ENCODE measurements at places on chromosomes 5 and 9.

DNA sequence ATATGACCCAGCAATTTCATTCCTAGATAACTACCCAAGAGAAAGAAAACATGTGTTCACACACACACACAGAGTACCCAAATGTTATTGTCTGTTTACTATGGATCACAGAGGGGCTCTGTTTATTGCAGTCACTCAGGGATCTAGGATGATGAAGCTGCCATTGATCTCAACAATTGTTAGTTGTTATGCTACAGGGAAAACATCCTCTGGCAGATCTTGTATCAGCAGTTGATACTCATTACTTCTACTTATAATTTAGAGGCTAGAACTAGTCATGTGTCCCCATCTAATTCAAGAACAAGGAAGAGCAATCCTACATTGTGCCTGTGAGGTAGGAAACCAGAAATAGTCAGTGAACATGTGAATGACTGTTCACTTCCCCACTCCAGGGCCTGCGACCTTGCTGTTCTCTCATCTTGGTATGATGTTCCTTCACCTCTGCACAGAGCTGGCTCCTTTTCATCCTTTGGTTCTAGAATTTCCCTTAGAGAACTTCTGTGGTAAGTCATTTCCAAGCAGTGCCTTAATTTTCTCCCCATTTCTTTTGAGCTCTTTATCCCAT, 30.3 kb downstream of the NMUR2 start:
- no peak for DNase-seq

DNA sequence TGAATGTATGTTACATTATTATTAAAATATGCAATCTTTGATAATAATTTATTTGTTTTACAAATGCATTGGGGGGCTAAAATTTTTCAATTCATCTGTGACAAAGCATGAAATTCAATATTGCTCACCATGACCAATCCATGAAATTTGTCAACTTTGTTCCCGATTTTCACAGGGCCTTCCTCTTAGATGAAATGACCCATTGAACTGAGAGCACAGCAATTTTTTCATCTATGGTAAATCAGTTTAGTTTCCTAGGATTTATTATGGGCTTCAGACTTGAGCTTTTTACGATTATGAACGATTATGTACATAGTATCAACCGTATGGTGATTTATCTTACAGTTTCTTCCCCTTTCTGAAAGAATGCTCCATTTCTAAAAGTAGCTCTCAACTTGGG, 157.3 kb downstream of the KIAA0825 start:
- DNase-seq: no peak

DNA sequence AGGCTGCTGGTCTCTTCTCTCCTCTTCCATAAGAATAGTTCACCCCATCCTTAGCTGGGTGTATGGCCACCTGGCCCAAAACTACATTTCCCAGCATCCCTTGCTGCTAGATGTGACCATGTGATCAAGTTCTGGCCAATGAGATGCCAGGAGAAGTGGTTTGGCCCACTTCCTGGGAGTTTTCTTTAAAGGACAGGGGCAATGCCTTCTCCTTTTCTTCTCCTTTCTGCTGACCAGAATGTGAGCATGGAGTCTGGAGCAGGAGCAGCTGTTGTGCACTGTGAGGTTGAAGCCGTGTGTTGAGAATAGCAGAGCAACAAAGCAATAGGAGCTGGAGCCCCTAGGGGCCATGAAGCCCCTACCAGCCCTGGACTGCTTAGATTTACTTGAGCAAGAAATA, 36.8 kb downstream of the C9orf50 start:
- peak; percentile 24 for DNase-seq

DNA sequence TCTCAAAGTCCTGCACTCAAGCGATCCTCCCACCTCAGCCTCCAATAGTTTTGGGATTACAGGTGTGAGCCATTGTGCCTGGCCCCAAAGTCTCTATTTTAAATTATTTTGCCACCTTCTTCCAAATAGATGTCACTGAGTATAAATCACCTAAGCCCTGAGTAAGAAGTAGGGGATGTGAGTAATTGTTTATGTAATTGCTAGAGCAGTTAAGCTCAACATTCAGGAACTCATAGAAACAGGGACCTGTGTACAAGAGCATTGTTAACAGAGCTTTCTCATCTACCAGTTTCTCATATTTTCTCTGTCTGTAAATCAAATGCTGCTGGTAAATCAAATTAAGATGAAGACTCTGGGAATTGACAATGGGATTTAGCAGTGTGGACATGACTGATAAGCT, 26.3 kb downstream of the CDK7 start:
- DNase-seq: no peak

DNA sequence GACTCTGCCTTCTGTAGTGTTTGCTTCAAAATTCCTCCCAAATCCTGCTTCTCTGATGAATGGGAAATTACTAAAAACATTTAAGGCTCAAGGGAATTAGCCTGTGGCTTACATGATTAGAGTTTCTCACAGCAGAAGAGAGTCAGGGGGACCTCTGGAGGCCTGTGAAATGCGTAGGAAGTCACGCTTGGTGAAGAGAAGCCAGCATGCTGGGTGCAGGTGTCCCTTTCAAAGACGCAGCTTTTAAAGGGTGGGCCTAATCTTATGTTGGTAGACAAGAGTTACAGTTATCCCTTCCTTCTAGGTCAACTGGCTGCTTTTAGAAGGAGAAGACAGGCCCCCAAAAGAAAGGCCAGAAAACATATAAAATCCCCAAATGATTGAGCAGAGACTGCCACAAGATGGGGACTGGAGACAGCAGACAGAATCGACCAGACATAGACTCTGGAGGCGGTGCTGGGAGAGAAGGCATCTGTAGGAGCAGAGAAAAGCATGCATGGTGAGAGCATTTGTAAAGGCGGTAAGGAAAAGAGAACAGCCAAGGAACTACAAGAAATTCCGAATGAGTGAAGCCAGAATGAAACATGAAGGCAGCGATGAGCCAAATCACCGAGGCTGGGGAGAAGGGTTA, 42.3 kb downstream of the B4GALT1 start:
- no peak for DNase-seq

- DNase-seq: no peak
These were observed 11.2 kb downstream of the CCNI2 start for GRCh38 chr5:132758451-132758850.

GRCh38 chr5:169011009-169011408, 289.9 kb downstream of the SLIT3 start:
- no peak for DNase-seq

DNA sequence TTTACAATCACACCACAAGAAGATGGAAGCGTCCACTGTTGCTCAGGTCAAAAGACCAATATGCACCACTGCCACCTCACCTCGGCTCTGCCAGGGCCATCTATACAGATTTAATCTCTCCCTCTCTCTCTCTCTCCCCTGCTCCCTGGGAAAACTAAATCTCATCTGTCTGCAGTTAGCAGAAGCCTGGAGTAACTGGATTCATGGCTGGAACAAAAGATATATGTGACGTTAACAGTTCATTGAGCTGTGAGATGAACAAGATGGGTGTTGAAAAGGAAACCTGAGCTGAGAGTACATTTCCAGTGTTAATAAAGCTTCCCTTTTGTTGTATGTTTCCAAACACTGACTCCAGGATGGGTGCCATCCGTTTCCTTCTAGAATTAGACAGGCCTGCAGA, 369.7 kb downstream of the CDK5RAP2 start:
- no peak for DNase-seq

DNA sequence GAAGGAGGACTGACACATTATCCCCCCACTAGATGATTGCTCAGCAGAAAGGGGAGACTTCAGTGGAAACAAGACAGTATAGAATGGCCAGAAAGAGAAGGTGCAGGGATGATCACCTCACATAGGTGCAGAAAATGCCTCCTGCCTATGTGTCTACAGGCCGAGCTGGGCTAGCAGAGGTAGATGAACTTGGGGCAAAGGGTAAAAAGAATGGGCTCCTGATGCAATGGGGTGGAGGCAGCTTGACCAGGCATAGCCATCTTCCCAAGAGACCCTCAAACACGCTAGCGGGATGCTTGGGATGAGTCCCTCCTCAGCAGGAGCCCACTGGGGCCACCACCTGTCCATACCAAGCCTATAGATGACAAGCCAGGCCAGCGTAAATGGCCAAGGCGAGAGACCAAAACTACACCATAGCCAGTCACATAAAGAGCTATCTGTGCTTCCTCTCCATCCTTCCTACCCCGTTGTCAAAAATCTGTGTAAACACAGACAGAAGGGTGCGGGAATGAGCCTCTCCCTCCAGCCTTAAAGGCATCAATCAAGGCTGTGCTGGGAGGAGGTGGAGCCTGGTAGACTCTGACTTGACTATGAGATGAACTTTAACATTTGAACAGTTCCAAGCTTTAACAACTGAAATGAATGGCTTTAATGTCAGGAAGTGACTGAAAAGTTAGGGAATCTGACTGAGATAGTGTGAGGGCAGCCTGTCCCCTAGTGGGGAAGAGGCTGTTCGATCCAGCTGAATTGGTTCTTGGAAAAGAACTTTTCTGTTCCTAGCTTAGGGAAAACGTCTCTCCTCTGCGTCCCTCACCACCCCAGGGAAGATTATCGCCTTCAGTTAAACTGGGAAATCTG, 10.4 kb downstream of the C9orf152 start:
- no peak for DNase-seq

- no peak for DNase-seq
These were observed 9.4 kb downstream of the RXRA start for GRCh38 chr9:134335486-134336220.

DNA sequence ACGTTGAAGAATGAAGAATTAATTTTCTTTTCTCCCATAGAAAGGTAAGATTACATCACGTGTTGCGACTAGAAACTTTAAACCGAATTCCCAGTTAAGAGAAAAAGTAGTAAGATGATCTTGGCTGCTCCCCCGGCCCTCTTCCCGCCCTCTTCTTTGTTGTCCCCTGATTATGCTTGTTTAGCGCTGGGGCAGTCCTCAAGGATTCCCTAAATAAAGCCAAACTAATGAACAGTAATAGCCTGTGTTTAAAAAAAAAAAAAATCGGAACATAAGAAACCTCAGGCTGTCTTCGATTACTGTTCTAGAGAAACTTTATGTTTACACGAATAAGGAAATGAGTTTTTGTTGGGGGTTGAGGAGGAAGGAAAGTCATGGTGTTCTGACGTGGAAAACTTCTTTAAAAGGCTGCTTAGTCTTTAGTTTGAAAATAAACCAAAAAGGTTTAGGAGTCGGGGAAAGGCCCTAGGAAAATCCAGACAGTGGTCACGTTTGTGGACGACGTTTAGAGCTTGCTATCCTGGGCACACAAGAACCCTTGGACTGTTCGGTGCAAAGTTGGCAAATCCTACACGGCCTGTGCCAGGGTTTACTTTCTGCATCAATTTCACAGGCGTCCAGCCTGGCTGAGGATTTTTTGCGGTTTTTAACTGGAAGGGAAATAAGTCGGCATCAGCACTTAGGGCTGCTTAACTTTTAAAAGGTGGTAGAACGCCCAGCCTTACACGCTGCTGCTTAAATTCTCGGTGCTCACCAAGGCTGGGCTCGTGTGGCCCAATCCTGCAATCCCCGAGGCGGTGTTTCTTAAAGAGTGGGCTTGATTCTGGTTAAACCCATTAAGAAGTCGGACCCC, 1.1 kb upstream of the MAT2B start:
- no peak for DNase-seq

GRCh38 chr5:77305956-77306355, 95.5 kb downstream of the PDE8B start:
- no peak for DNase-seq

DNA sequence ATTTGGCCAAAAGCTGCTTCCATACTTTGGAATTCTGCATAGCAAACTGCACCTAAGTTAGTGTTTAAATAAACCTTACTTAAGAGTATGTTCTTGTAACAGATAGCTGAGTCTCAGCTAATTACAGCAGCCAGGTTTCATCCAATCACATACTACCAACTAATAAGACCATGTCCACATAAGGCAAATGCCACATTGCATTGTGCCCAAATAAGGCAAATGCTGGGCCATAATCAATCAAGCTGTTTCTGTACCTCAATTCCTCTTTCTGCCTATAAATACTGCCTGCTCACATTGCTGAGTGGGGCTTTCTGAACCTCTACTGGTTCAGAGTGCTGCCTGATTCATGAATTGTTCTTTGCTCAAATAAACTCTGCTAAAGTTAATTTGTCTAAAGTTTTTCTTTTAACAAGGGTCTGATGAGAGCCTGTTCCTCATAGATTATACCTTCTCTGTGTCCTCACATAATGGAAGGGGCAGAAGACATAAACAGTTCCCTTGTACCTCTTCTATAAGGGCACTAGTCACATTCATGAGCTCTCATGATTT, 4.4 kb upstream of the OXCT1 start:
- no peak for DNase-seq

DNA sequence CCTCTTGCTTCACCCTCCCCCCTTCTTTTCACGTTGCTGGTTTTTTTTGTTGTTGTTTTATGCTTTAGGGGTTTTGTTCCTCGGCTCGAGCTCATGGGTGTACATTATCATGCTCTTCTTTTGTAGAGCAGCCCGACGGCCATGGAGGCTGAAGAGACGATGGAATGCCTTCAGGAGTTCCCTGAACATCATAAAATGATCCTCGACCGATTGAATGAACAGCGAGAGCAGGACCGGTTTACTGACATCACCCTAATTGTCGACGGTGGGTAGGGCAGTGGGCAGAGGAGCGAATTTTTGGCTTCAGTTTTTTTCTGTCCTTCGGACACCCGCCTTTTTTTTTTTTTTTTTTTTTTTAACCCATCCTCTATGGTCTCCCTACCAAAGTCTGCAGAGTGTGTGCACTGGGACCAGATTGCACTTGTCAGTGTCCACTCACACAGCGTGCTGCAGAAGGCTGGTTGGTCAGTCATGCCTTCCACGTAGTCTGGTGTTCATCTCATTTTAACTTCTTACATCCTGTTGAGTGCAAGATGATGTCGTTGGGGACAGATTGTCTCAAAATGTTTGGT, 1.3 kb downstream of the ZNF131 start:
- DNase-seq: no peak

DNA sequence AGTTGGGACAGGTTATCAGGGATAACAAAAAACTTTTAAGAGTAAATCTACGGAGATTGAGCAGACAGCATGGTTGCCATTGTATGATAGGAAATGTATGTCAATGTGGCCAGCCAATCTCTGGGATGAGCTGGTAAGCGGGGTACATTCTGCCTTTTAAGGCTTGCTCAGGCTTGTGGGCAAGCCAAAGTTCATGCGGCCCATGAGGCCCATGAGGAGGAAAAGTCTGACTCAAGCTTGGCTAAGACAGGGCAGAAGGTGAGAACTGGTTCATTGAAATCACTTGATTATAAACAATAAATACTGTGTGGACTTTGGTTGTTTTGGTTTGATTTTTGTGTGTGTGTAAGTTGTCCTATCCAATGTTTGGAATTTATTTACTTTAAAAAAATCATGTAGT, 997.1 kb downstream of the DNAH5 start:
- DNase-seq: no peak

- DNase-seq: no peak
These were observed 276.9 kb downstream of the OSTF1 start for GRCh38 chr9:75365196-75365595.

Data from activated T-helper 1 cell treated with anti-CD3 and anti-CD28 coated beads, Interleukin-2, amount 50 U/mL, for 16 hours (primary cell).